ENCODE measurements at places on chromosomes 2 and 18.
A peak's percentile ranks its signal among the peaks of the same experiment; 100 is the strongest.

GRCh38 chr2:105926960-105927678 lies 182.4 kb downstream of the NCK2 start:
- peak; percentile 37 for DNase-seq

GRCh38 chr2:127197475-127198385 lies 22.4 kb downstream of the CYP27C1 start:
- peak; percentile 18 for DNase-seq

DNA sequence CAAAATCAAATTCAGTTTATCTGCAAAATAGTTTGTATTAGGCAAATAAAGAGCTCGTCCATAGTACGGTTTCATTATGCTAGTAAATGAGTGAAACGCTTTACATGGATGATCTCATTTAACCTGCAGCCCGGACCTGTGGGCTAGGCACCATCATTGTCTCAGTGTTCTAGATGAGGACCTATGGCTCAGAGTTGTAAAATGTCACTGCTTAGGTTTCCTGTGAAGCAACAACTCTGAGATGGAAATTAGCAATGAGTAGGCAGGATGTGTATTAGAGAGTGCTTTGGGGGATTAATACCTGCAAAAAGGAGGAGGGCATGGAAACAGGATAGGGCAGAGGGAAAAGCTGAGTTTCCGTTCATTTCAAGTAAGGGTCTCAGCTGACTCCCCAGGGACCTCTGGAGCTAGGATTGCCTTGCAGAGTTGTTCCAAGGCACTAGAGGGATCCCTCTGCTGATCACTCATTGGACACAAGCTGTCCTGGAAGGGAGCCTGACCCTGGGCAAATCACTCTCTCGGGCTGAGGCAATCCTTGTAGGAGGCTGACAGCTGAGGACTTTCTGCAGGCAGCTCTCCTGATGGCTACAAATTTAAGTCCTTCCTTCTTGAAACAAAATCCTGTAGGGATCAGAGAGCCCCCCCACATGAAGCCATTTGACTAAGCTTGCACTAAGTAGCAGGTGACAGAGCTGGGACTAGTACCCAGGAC lies 58.8 kb upstream of the SIX2 start:
- DNase-seq: no peak

DNA sequence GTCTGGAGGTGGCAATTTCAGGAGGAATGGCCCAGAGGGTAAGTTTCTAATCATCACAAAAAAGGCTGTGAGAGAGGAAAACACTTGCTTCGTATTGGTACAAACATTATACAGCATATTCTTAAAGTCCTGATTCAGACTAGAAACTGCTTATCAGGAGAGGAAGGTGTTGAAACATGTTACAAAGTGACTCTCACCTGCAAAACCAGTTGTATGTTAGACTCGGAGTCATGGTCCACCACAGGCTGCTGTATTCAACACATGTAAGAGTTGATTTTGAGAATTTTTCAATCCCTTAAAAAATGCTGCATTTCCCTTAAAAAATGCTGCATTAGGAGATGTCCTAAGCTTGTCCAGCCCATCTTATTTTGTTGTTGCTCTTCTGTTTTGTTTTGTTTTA lies 61.5 kb downstream of the MBP start:
- DNase-seq: no peak

- no peak for DNase-seq
Observed at GRCh38 chr2:129201696-129202095, 777.8 kb upstream of the RAB6C start.

DNA sequence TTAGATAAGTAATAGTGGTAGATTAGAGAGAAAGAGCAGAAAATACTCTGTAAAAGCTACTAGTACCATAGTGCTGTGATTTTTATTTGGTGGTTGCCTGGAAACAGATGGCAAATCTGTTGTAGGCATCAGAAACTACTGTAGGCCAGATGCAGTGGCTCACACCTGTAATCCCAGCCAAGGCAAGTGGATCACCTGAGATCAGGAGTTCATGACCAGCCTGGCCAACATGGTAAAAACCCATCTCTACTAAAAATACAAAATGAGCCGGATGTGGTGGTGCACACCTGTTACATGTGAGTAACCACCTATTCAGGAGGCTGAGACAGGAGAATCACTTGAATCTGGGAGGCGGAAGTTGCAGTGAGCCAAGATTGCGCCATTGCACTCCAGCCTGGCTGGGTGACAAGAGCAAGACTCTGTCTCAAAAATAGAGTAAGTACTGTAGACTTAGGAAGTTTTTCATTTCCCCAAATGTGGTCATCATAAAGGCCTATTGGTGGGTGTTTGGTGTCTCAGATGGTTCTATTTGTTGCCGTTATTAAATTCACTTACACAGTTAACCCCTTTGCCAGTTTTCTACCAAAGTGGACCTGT lies 79.6 kb downstream of the SPTBN1 start:
- DNase-seq: no peak

- DNase-seq: no peak
Observed at GRCh38 chr2:101679801-101680487, 17.6 kb upstream of the MAP4K4 start.

- DNase-seq: no peak
Observed at GRCh38 chr2:39664888-39665591, 677 bp upstream of the TMEM178A start.

GRCh38 chr18:11987527-11987926 lies 6.2 kb downstream of the IMPA2 start:
- no peak for DNase-seq

- peak; percentile 19 for DNase-seq
Observed at GRCh38 chr2:460861-461260, 173.0 kb upstream of the ALKAL2 start.

GRCh38 chr2:219384083-219384713 lies 3.5 kb downstream of the DNPEP start:
- DNase-seq: no peak

GRCh38 chr2:61785583-61785982 lies 68.3 kb downstream of the FAM161A start:
- no peak for DNase-seq

GRCh38 chr18:63336366-63337099 lies 17.0 kb upstream of the BCL2 start:
- DNase-seq: no peak

DNA sequence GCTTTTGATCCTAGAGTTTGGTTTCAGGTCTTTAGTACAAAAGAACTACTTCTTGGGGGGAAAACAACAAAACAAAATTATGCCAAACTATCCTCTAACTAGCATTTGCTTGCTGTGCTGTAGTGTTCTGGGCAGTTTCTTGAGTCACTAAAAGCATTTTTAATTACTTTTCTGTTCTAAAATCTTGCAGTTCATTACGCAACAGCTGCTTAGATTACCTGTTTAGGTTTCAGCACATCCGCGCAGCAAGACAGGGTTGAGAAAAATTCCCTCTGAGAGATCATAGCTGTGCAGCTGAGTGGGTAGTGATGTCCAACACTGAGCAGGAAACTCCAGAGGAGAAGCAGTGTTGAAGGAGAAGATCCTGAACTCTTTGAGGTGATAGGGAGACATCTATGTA lies 9.0 kb downstream of the DAW1 start:
- no peak for DNase-seq

- no peak for DNase-seq
Observed at GRCh38 chr2:197952540-197953202, 148.3 kb downstream of the PLCL1 start.

DNA sequence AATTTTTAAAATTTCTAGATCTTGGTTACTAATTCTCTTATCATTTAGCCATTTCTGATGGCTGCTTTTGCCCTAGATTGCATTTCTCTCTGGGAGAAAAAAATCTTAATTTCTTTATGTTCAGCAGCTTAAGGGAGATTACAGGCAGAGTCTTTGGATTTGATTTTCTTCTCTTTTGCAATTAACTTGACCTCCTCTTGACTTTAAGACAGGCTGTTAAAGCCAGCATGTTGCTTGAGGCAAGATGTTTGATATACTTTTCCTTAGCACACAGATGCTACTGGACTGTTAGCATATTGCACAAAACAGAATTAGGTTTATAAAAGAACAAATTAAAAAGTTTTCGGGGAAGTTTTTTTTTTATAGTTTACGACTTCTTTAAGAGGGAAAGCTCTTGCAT lies 50.0 kb downstream of the XRCC5 start:
- no peak for DNase-seq

- no peak for DNase-seq
Observed at GRCh38 chr2:218805627-218806026, 23.7 kb downstream of the CYP27A1 start.
